Stimulated activated CD8-positive, alpha-beta memory T cell treated with anti-CD3 and anti-CD28 coated beads, Interleukin-7, amount 100 ng/mL, for 24 hours (primary cell): ENCODE measurements at places on chromosomes 16 and 17.

DNA sequence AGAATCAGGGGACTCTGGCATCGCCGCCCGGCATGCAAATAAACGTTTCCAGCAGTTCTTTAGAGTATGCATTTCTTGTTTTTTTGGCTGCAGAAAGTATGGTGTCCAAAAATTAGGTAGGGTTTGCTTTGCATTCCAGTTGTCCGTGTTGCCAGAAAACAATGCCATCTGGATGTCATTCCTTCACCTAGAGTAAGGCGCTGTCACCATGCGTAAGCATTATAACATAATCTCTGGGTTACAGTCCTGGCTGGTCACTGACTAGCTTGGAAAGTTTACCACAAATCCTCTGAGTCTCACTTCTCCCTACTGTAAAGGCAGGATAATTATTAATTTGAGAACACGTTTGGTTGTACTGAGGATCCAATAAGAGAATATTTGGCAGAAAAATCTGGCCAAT, 457.7 kb downstream of the XYLT1 start:
- DNase-seq = no peak

DNA sequence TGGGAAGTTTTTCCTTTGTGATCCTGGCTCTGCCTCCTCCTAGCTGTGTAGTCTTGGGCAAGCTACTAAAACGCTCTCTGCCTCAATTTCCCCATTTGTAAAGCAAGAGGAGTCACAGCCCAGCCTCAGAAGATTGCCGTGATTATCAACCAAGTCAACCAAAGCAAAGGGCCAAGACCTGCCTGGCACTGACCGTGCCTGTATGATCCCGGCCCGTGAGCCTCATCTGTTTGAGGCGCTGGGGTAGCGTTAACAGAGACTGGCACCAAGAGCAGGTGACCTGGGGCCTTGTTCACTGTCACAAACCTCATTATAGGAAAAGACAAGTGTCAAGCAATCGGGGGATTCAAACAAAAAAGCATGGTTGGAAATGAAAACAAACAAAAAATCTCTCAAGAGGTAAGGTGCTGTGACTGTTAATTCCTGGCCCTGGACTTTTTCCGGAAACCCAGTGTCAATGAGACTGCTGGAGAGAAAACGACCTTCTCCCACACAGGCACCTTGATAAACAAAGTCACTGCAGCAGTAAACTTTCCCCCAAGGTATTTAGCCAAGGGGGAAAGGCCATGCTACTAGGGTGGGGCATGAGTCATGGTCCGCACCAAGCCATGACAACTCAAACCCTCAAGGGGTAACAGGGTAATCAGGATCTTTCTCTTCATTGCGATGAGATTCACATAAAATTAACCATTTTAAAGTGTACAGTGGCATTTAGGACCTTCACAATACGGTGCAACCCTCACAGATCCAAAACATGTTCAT, 5.4 kb downstream of the MEAK7 start:
- no peak for DNase-seq

- no peak for DNase-seq
Measured at GRCh38 chr17:40242774-40243173, 23.7 kb downstream of the WIPF2 start.

DNA sequence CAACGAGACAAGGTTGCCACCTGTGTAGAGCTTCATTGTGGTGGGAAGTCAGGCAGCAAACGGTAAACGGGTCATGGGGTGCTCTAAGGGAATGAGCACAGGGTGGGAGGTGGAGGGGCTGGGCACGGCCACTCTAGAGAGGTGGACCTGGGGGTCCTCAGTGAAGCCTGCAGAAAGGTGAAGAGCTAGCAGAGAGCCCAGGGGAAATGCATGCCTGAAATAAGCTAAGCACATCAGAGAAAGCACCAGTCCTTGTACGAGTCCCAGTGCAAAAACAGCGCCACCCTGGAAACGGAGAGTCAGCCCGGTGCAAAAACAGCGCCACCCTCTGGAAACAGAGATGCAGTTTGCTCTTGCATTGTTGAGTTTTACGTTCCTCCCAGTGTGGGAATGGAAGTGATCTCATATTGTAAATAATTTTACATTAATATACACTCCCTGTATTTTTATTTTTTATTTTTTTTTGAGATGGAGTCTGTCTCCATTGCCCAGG, 65.0 kb downstream of the TBC1D16 start:
- DNase-seq = no peak

GRCh38 chr16:65547772-65548446, 426.0 kb upstream of the CDH11 start:
- DNase-seq = no peak

- no peak for DNase-seq
Measured at GRCh38 chr16:8848939-8849391, 19.8 kb downstream of the CARHSP1 start.
